ENCODE measurements at places on chromosomes 6 and 20.
A peak's percentile ranks its signal among the peaks of the same experiment; 100 is the strongest.

GRCh38 chr6:131955876-131956275 is 4.7 kb upstream of the CCN2 start:
- DNase-seq = no peak

DNA sequence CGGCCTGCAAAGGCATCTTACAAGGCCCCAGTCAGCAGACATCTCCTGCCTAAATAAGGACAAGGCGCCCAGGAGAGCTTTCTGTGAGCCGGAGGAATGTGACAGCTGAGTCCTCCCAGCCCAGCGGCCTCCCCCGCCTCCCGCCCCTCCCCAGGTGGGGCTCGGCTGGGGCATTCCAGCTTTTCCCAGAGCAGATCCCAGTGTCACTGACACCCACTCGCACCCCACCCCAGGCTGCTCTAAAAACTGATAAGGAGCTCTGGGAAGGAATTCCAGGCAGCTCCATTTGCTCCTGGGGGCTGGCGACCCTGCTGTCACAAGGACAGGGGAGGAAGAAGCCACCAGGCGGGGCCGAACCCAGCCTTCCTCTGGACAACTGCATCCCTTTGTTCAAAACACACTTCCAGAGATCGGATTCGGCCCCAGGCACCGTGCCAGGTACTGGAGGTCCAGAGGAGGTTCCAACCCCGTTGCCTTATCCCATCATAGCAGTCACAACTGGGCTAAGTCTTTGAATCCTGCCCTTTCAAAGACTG is 49.7 kb downstream of the JPH2 start:
- no peak for DNase-seq

- DNase-seq = no peak
Measured at GRCh38 chr20:952196-952795, 36.2 kb upstream of the ANGPT4 start.

DNA sequence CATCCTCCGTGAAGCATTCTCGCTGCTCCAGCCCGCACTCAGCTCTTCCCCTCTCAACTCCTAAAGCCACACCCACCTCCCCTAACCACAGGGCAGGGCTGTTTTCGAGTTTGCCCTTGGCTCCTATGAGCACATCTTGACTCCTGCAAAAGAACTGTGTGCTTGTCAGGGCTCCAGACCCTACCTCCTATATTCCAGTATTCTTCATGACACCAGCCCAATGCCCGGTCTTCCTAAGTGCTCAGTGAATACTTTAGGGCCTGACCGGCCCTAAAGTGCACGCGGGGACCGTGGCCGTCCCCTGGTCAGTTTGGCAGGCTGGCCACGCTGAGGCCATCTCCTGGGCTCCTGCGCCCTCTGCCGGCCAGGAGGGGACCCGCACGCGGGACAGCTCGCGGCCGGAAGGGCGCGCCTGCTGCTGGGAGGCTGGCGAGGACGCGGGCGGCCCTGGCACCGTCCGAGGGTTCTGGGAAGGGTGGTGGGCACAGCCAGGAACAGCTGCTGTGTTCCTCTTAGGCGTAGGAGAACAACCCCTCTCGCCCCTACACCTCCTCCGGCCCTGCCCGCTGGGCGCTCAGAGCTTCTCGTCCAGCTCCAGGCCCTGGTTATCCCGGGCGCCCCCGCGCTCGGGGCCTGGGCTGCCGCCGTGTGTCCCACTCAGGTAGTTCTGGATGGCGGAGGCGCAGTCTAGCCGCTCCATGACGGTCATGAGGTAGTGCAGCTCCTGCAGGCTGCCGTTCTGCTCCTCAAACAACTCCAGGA is 11.0 kb downstream of the UNC5CL start:
- DNase-seq = peak; percentile 69

- DNase-seq = no peak
Measured at GRCh38 chr20:57435498-57436222, 44.5 kb downstream of the RBM38 start.

GRCh38 chr6:89527634-89528033 is 94.7 kb downstream of the ANKRD6 start:
- DNase-seq = no peak

DNA sequence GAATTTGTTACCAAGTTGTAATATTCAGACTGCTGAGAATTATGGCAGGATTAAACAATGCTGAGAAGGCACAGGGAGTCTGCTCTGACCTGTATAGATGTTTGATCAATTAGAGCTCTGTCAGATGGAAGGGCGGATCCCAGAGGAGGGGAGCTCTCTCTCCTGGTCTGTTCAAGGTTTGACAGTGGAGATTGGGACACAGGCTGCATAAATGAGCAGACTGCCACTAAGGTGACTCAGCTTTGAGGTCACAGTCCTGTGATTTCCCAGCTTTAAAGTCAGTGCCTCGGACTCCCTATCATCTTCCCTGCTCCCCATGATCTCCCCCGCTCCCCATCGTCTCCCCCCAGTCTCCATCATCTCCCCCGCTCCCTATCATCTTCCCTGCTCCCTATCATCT is 59.2 kb upstream of the SLC22A23 start:
- DNase-seq = no peak

DNA sequence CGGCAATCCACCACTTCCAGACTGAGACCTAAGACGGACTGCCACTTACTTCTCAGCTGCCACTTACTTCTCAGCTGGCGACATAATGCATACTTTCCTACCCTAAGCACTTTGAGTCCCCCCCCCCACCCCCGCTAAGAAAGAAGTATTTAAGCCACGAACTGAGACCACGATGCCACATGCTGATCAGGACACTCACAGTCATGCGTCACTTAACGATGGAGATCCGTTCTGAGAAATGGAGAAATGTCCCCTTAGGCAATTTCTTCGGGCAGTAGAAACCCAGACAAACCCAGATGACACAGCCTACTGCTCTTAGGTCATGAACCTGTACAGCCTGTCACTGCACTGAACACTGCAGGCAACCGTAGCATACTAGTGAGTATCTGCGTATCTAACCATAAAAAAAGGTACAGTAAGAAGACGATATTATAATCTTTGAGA is 690 bp downstream of the IFNGR1 start:
- peak; percentile 16 for DNase-seq

GRCh38 chr20:58481481-58482021 is 33.6 kb downstream of the APCDD1L start:
- DNase-seq = peak; percentile 40

DNA sequence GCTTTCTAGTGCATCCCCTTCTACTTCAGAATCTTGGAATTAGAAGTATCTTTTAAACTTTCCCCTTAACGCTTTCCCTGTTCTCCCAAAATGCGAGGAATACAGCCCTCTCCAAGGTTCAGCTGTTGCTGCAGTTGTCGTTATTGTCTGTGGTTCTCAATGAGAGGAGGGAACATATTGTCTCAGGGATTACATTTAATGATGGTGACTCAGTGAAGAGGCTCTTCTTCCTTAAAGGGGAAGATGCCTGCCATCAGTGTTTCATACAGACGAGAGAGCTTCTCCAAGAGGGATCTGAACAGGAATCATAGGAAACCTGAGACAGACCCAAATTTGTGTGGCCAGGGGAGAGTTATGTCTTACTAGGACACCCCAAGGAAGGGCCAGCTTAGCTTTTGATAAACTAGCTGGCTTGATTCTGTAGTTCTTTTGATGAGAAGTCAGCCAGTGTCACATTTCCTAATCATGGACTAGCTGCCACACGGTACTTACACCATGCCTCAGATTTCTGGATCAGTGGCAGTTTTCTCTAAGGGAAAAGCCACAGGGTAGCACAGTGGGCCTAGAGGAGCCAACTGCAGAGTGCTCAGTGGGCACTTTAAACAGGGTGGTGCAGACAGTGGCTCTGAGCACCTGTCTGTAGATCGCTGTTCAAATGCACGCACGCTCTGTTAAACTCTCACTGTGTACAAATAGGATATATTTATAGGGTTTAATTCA is 59.7 kb upstream of the TMEM181 start:
- no peak for DNase-seq

- no peak for DNase-seq
Measured at GRCh38 chr20:63703976-63704748, 3.6 kb downstream of the ARFRP1 start.

- DNase-seq = no peak
Measured at GRCh38 chr6:79602859-79603258, 28.3 kb upstream of the SH3BGRL2 start.

DNA sequence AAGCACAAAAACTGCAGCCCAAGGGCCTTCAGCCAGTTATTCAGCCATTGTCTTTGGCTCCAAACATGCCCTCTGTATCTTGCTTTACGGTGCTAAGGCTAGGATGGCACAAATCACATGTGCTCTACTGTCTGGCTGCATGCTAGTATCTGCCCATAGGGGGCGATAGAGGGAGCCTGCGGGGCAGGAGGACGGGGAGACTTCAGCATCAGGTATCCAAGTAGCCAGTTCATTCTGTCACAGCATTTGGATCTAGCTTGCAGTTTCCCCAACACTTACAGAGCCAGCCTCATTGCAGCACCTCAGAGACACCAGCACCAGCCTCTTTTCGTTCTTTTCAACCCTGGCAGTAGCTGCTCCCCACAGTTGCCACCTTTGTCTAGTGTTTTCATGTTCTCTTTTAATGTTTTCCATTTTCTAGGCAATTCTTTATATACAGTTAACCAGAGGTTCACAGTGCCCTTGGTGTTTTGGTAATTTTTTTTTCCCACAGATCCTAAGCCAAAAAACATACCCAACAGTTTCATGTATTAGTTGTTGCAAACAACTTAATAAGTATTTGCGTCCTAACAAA is 705.9 kb downstream of the PTPRT start:
- no peak for DNase-seq

- no peak for DNase-seq
Measured at GRCh38 chr6:84061613-84062398, 28.2 kb downstream of the MRAP2 start.

DNA sequence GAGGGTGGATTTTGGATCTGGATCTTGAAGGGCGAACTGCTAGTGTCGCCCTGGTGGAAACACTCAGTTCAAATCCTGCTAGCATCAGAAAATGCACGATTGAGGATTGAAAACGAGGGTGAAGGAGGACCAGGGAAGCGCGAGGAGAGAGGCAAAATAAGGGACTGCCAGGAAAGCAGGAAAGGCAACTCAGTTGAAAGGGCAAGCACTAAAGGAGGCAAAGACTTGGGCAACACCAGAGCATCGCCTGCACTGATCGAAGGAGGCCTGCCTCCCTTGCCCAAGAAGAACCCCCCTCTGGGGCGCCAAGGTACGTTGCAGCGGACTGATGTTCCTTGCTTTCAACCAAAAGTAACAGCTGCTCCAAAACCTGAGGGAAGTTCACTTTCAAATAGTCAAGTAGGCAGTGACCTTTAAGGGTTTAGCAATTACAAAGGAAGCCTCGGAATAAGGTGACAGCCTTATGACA is 308 bp upstream of the COL21A1 start:
- DNase-seq = no peak

- DNase-seq = no peak
Measured at GRCh38 chr6:2179950-2180349, 65.5 kb downstream of the GMDS start.

GRCh38 chr6:141133346-141133745 is 999.4 kb upstream of the GJE1 start:
- DNase-seq = no peak

DNA sequence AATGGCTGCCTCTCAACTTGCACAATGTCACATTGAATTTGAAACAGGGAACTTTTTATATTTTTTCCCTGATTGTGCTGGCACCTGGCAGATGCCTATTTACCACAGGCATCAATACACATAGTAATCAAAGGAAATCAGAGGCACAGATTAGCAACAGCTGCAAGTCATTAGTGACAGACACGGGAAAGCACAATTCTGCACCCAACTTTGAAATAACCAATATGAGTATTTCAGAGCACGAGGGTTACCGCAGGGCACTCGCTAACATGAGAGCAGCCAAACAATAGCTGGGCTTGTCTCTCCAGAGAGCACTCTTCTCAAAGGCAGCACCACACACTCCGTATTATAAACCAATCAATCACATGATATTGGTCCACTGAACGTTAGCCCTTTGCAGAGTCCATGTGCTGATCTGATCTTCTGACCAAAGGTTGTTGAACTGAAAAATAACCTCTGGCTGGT is 149.5 kb downstream of the RNF144B start:
- DNase-seq = no peak

DNA sequence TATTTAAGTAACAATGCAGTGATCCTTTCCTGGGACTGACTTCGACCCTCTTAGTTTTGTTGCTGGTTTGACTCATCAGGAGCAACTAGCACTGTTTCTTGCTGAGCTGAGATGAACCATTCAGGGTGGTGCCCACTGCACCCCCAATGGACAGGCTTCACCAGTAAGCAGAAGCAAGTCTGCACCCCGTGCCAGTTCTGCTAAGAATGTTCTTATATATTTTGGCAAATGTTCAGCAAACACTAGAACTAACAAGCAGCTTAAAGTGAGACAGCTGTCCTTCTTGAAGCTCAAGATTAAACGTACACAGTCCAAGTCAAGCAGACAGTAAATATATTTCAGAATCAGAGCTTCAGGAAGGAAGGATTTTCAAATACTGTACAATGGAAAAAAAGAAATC is 561.3 kb upstream of the CDH4 start:
- no peak for DNase-seq

All from left renal pelvis (tissue), 4 donors.